NCI-H510A treated with DMSO at 0.1 percent for 48 hours (cell line): ENCODE measurements at places on chromosomes 4 and X.

DNA sequence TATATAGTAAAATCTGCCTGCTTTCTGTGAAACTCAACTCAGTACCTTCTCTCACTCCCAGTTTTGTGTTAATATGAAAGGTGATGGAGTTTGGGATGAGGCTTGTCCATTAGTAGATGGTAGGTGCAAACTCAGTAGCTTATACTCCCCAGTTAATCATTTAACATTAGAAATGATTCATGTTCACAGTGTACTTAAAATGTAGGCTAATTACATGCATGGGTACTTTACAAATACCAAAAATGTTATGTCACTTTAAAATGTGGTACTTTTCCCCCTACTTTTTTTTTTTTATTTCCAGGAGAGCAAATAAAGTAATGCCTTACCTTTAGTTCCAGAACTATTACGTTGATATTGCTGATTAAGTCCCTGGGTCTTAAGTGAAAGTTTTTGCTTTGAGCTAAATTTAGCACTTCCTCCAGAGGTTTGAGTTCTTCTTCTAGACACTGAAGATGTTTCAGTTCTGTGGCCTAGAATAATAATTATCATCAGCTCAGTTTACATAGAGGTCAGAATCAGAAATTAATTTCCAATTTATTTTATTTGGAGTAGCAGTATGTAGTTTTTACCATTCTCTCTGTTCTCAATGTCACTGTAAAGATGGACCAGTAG, 3.0 kb downstream of the IL2 start:
- DNase-seq = no peak

- DNase-seq = no peak
These were observed 7.4 kb downstream of the DDX60L start for GRCh38 chr4:168472920-168473319.

DNA sequence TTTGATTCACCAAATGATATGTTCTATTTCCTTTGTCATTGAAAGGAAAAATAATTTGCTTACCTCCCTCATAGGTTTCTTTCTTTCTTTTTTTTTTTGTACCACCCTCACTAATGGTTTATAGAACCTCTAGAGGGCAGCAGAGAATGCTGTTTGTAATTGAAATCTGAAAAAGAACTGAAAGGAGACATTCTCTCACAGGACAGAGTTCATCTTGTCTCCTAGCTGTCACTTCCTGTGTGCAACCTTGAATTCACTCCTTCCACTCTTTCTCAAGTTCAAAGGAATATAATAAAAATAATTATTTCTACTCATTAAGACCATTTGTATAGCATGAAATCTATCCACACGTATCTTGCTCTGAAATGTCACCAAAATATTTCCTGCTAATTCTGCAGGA, 51.0 kb downstream of the GUCY1B1 start:
- DNase-seq = peak; percentile 35

DNA sequence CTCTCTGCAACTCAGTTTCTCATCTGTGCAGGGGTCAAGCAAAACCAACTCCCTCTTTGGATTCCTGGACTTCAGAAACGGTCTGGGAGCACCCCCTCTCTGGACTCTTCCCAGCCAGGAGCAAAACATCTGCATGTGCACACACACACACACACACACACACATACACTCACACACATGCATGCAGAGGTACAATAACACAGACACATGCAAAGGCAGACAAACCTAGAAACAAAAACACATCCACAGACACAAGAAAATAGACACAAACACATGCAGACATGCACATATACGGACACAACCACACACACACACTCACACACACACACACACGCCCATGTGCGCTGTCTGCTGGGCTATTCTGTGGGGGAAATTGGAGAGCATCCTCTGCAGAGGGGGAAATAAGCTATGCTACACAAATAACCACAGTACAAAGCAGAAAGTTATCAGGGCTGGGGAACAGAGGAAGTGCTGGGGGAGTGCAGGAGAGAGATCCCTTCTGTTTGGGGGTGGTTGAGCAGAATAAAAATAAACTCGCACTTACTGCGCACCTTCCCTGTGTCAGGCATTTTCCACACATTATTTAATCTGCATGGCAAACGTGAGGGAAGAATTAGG, 19.9 kb downstream of the IQSEC2 start:
- DNase-seq = no peak

DNA sequence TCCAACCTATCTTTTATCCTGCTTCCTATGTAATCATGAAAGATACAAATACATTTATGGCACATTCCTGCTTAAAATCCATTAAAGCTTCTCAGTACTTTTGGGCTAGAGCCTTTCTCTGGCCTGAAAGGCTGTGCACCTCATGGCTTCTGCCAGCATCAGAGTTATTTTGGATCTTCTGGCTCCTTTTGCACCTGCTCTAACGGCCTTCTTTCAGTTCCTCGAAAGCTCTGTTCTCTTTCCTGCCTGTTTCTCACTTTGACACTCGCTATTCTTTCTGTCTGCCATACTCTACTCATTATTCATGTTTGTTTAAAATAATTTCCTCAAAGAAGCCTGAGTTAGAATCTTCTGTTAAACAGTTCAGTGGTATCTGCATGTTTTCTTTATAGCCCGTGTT, 86.0 kb downstream of the LRP2BP start:
- no peak for DNase-seq

DNA sequence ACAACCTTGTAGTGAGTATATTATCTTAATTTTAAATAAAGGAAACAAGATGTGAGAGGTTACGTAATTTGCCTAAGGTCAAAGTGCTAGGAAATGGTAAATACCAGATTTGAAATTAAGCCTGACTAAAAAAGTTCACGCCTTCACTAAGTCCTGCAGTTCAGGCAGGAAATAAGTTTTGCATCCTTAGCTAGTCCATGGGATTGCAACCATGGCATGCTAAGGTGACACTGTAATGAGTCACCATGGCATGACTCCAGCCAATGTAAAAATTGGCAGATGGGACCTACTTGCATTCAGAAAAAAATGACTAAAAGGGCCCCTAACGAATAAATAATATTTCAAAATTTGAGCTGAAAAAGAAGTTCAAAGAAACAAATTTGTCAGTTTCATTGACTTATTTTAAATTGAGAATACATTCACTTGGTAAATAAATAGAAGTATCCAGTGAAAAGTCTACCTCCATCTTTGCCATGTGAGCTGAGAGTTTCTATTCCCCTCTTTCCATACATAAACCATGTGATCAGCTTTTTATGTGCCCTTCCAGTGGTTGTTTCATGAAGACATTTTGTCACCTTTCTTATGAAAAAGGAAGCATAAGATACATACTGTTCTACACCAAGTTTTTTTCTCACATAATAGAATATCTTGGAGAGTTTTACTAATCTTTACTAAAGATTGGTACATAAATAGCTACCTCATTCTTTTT, 72.4 kb downstream of the ANKRD50 start:
- no peak for DNase-seq

GRCh38 chr4:84159762-84160161, 339.3 kb downstream of the NKX6-1 start:
- DNase-seq = no peak

DNA sequence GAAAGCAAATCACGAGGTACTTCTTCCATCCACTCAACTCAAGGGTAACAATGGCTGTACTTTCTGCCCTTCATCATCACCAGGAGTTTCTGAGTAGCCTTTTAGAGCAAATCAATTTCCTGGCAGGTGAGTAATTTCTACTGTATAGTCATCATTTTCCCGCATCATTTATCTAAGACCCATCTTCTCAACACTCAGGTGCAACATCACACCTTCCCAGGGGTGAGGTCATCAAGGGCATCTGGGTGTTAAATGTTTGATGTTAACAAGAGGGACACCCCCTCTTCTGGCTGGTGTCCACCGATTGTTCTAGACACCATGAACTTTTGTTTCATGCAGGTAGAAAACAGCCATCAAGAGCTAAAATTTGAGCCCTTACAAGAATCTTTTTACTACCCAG, 313.4 kb upstream of the MAGEB2 start:
- DNase-seq = no peak

- DNase-seq = no peak
These were observed 84.7 kb downstream of the SH3BGRL start for GRCh38 chrX:81286608-81287007.

- no peak for DNase-seq
These were observed 102.9 kb downstream of the CLCN4 start for GRCh38 chrX:10259716-10260115.

DNA sequence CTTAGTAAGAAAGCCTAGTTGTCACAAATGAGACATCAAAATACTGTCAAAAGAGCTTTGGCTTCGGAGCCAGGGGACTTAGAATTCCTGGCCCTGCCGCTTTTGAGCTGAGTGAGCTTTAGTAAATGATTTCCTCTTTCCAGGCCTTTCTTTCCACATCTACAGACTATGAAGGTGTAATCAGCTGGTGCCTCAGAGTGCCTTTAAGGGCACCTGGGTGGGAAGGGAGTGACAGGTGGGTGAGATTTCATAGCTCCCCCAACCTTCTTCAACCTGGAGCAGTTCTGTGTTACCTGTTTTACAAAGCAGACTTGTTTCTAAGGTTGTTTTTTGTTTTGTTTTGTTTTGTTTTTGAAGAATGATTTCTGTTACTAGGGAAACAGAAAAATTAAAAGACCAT, 154.7 kb upstream of the BOD1L1 start:
- DNase-seq = no peak

GRCh38 chr4:76674983-76675382, 223.0 kb downstream of the SOWAHB start:
- no peak for DNase-seq

GRCh38 chrX:150854856-150855255, 43.6 kb downstream of the CD99L2 start:
- DNase-seq = peak; percentile 50

- DNase-seq = no peak
These were observed 112.5 kb downstream of the CCNG2 start for GRCh38 chr4:77269505-77269904.

DNA sequence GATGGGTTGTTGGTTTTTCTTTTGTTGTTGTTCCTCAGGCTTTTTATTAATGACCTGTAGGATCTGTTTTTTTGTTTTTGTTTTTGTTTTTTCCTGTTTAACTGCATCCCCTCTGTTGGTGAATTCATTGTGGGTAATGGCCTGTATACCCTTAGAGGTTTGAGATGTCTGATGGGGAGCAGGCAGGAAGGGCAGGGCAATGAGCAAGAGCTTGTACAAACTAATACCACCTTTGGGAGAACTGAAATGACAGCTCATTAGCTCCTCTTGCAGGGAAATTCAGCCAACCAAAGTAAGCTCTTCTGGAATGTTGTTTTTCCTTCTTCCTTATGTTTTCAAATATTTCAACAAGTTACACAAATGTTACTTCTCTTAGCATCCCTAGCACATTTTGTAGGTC, 23.4 kb downstream of the SH2D1A start:
- DNase-seq = no peak

DNA sequence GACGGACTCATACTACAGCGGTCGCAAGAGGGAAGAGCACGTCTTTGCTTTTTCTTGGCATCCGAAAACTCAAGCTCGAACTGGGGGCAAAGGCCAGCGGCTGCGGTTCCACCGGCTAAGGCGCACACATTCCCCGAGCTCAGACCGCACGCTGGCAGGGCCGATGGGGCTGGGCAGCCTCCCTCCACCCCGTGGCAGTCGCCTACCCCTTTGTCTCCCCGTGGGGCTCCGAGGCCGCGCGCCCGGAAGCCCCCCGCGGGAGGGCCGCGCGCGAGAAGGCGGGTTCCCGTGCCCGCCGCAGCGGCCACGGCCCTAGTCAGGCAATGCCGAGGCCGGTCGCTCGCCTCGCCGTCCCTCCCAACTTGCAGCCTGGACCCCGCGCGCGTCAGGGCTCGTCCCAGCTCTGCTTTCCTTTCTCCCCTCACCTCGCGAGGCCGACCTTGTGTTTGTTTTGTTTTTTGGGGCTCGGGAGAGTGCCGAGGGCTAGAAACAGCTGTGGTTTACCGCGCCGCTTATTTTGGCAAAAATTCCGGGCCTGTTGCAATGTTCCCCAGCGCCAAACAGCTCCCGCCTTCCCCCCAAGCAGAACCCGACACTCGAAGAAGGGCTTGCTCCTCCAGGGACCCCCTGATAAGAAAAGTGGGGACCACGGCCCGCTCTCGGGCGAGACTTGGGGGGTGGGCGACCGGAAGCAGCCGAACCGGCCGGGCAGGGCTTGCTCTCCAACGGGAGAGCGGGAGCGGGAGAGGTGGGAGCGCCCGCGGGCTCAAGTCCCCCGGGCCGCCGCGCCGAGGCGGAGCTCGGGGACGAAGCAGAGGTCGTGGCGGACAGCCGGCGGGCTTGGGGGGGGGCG, 561 bp upstream of the N4BP2 start:
- peak; percentile 50 for DNase-seq

- no peak for DNase-seq
These were observed 84.7 kb downstream of the ABCB7 start for GRCh38 chrX:75071334-75071733.

DNA sequence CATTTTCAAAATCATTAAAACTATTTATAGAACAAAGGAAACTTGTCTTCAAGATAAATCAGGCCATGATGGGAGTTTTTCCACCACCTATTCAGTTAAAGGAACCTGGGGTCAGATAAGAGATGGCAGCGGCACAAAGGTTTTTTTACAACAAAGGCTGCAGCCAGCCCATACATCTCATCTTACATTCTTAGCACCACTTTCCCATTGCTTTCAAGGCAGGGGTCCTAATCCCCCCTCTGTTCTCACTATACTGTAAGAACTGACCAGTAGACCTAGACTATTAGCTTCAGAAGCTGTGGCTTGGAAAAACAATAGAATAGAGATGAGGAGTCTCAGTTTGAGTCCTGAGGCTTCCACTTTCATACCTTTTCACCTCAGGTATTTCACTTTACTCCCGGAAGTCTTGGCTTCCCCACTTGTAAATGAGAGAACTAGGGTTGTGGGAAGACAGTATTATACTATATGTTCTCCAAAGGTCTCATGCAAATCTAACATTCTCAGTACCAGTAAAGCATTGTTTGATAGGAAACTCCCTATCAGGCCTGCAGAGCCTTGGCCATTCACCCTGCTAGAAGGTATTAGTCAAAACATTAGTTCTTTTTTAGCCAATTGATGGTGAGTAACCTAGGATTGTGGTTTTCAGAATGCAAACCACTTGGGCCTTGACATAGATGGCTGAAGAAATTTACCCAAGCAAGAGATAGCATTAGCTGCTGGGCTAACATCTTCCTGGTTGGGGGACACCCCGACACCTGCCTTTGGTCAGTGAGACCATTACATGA, 182.9 kb upstream of the PBDC1 start:
- no peak for DNase-seq

DNA sequence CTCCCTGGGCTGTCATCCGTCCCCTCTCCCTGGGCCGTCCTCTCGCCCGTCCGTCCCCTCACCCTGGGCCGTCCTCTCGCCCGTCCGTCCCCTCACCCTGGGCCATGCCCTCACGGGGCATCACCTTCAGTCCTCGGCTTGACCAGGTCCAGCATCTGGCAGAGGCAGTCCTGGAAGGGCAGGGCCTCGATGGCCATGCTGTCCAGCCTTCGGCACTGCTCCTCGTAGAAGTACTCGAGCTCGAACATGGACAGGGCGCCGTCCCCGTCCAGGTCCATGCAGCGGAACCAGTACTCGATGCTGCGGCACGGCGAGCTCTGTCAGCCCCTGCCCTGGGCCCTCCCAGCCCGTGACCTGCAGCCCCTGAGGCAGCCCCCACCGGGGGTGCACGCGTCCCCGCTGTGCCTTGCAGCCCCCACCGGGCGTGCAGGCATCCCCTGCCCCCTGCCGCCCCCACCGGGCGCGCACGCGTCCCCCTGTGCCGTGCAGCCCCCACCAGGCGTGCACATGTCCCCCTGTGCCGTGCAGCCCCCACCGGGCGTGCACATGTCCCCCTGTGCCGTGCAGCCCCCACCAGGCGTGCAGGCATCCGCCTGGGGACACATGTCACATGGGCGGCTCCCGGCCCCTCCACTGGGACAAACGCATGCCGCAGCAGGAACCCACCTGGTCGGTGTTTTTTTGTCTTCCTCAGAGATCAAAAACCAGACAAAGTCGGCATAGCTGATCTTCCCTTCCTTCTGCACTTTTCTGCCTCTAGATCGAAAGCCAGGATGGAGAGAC, 22.2 kb upstream of the GTPBP6 start:
- no peak for DNase-seq

- no peak for DNase-seq
These were observed 4.5 kb upstream of the TREX2 start for GRCh38 chrX:153450114-153450948.
